ENCODE measurements at places on chromosomes 7 and 10.

- no peak for DNase-seq
Observed at GRCh38 chr10:111104811-111105210, 28.0 kb downstream of the ADRA2A start.

- no peak for DNase-seq
Observed at GRCh38 chr7:156657681-156658080, 17.1 kb downstream of the RNF32 start.

DNA sequence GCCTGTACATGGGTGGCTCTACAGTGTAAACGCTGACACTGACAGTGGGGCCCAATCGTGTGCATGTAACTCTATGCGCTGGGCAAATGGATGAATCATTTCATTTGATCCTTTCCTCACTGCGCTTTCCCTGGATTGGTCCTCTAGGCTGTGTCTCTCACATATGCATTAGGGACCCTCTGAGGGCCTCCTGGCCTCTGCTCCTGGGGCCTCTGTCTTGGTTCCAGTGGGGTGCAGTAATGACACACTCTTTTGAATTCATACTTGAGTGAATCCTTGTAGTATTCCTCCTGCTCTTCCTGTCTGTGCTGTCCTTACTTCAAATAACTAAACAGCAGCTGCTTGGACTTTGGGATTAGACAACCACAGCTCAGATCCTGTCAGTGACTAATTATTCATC lies 176.5 kb upstream of the ADO start:
- DNase-seq, result no peak

GRCh38 chr10:77710081-77710551 lies 72.5 kb upstream of the KCNMA1 start:
- DNase-seq, result no peak

DNA sequence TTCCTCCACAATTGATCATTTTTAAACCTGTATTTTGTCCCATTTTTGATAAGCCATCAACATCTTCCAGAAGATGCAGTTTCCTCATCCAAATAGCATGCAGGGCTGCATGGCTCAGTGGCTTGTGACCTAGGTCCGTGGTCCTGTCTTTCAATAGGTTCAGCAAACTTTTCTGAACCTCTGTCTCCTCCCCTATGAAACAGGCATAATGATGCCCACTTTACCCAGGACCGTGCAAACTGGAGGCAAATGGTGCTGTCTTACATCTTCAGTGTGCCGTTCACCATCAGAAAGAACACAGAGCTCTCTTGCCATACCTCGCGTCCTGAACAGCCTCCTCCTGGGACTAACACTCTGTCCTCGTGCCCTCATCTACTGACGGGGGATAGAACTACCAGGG lies 22.3 kb upstream of the FIGNL1 start:
- DNase-seq, result no peak

- DNase-seq, result peak; percentile 32
Observed at GRCh38 chr7:85426487-85426960, 239.7 kb upstream of the SEMA3D start.

- DNase-seq, result peak; percentile 65
Observed at GRCh38 chr7:116776610-116777289, 85.6 kb upstream of the CAPZA2 start.

DNA sequence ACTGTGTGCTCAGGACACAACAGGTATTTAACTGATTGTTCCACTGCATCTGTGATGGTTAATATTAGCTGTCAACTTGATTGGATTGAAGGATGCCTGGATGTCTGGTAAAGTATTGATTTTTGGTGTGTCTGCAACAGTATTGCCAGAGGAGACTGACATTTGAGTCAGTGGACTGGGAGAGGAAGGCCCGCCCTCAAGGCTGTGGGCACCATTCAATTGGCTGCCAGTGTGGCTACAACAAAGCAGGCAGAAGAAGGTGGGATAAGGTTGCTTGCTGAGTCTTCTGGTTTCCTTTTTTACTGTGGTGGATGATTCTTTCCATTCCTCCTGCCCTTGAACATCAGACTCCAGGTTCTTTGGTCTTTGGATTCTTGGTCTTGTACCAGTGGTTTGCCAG lies 137.1 kb upstream of the FAM13C start:
- no peak for DNase-seq

- DNase-seq, result no peak
Observed at GRCh38 chr7:130914554-130915294, 180.7 kb upstream of the KLF14 start.

GRCh38 chr10:99630991-99631390 lies 10.8 kb upstream of the SLC25A28 start:
- peak; percentile 17 for DNase-seq

DNA sequence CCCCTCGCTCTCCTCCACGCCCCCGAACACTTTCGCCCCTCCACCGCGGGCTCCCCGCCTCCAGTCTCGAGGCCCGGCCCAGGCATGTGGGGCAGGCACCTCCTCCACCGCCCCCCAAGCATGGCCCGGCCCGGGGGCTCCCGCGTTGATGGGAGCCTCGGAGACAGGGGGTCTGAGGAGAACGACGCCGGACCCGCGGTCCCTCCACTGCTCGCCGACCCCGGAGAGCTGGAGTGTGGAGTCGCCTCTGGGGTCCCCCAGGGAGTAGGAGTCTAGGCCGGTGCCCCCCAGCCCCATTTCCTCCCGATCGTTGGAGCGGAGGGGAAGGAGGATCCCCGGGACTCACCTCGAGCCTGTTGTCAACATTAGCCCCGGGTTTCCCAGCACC lies 206 bp downstream of the UPF2 start:
- peak; percentile 18 for DNase-seq

DNA sequence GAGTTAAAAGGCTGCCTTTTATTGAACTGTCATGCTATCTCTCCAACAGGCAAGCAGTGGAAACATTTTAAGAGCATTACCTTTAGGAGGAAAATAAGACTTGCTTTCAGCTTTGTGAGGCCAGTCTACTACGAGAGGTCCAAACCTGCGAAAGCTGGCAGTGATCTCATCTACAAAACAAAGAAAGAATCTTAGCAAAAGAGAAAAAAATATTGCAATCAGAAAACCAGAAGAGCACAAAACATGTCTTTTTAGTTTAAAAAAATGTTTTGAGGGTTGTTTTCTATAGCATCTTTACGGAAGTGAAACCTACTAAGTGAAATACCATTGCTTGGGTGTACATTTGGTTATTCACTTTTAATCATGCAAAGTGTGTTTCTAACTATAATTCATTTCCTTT lies 147.9 kb downstream of the CPEB3 start:
- no peak for DNase-seq

DNA sequence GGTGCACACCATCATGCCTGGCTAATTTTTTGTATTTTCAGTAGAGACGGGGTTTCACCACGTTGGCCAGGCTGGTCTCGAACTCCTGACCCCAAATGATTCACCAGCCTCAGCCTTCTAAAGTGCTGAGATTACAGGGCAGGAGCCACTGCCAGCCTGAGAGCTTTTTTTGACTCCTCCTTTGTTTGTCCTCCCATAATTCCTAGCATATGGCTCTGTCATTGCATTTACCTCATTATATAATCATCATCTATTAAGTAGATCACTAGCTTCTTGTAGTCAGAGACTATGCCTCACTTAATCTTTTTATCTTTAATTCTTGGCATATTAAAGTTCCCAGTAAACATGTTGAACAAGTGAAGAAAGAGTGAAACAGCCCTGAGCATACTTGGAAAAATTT lies 82.1 kb downstream of the CPEB3 start:
- no peak for DNase-seq

- DNase-seq, result no peak
Observed at GRCh38 chr7:75878312-75878768, 494 bp upstream of the RHBDD2 start.

DNA sequence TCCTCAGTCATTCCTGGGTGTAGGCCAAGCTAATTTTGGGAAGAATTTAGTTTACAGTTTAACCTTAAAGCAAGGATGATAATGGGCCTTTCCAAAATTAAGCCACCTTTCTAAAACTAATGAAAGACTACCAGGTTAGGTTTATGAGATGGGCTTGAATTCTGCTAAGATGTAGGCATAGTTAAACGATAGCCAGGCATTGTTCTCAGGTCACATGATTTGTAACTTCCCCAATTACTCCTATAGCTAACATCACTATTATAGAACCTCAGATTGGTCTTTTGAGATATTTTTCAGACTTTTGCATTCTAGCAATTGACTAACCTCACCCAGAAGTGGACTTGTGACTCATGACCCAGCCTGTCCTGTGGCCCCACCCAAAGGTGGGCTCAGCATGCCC lies 7.0 kb upstream of the NUB1 start:
- no peak for DNase-seq

- DNase-seq, result peak; percentile 57
Observed at GRCh38 chr10:89458784-89459183, 44.4 kb downstream of the IFIT5 start.

DNA sequence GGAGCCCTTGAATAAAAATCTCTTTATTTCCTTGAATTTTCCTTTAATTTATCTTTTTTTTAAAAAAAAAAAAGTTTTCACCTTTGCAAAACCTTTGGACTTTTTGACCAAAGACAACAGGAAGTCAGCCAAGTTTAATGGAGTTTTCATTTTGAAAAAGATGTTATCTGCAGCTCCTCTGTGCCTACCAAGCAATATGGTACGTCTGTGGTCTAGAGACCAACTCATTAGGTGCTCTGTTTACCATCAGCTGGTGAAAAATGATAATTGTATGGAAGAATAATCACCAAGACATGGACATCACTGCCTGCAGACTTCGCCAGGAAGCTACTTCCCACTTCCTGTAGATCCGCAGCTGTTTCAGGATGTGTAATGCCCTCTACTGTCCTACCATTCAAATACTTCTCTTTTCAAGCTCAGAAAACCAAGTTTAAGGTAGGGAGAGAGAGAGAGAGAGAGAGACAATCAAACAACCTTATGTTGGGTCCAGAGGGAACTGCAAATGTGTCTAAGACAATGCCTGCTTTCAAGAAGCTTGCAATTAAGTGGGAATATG lies 18.7 kb downstream of the PLXNA4 start:
- DNase-seq, result peak; percentile 10

DNA sequence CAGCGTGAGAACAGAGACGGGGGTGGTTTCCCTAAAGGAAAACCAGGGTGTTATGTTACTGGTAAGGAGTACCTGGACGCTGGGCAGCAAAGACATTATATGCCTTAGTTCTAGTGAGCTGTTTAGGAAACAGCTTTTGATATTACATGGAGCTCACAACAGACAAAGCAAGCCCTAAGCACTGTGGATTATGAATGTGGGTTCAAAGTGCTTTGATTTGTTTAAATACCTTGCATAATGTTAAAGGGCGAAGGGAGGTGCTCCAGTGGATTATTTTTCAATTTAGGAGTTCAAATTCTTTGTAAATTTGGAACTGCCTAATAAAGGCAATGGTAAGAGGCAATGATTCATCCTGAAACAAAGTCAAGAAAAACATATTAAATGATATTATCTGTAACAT lies 13.8 kb downstream of the WNT16 start:
- DNase-seq, result no peak

GRCh38 chr10:93541402-93542357 lies 24.8 kb upstream of the FFAR4 start:
- DNase-seq, result peak; percentile 54

DNA sequence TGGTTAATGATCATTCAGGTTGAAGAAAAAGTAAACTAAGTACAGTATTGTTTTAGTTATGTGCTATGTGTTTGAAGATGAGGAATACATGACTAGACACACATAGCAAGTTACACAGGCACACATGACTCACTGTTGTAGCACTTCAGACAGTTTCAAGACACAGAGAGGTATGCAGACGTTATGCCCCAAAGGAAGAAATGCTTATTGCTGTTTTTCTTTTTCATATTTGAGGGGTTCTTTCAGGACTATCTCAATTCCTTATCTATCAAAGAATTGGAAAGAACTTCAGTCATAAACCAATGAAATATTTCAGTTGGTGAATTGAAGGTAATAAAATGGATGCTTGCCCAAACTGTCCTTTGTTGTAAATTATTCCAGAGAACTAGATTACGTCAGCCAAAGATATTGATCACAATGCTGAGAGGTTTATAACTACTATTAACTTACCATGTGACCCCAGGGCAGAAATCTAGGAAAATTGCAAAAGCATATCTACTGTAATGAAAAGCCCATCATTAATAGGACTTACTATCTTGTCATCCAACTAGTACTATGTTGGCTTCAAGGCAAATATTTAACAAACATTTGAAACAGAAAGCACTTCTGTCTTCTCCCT lies 61.2 kb upstream of the CAPZA2 start:
- DNase-seq, result peak; percentile 80

DNA sequence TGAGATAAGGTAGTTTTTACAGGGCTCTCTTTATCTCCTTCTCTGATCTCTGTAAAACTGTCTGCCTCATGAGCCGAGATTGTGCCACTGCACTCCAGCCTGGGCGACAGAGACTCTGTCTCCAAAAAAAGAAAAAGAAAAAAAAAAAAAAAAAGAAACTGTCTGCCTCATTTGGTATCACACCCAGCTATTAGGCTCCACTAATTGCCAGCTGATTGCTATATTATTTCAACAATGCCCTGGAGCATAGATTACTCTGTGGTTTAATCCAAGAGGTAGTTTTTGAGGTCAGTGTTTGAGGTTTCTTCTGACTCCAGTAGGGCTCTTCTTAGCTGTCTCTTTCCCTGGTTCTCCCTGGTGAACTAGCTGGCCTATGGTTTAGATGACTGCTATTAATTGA lies 268.1 kb upstream of the PLPP4 start:
- no peak for DNase-seq

- DNase-seq, result no peak
Observed at GRCh38 chr10:28623483-28623882, 53.8 kb upstream of the BAMBI start.

- DNase-seq, result peak; percentile 41
Observed at GRCh38 chr7:115260381-115260780, 338.5 kb downstream of the MDFIC start.

- peak; percentile 97 for DNase-seq
Observed at GRCh38 chr10:29895456-29895855, 163.9 kb downstream of the JCAD start.

- no peak for DNase-seq
Observed at GRCh38 chr7:78489476-78490240, 691.1 kb downstream of the PHTF2 start.

DNA sequence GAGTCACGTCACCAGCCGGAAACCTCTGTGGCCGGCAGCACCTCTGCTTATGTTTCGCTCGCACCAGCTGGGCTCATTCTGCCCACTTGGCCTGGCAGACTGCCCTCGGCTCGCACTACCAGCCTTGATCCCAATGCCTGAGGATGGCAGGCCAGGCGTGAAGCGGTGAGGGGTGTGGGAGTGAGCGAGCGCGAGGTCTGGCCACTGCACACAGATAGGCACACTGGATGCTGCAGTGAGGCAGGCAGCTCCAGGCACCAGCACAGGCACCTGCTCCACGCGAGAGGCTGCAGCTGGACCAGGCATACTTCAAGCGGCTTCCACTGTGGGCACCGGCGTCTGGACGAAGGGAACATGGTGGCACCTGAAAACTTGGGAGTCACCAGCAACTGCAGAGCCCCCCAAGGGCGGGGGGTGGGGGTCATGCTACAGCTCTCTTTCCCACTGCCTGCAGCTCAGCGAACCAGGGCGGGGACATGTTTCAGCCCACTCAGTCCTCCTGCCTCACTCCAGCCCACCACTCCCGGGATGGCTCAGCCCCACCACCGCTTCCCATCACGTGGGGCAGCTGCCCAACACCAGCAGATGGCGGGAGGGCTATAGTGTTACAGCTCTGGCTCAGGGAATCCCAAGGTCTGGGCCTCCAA lies 5.4 kb upstream of the DMTF1 start:
- DNase-seq, result no peak
